Activated T-helper 1 cell treated with Interleukin-2 at 50 U/mL for 16 hours (primary cell): ENCODE measurements at places on chromosomes 11 and 22.

DNA sequence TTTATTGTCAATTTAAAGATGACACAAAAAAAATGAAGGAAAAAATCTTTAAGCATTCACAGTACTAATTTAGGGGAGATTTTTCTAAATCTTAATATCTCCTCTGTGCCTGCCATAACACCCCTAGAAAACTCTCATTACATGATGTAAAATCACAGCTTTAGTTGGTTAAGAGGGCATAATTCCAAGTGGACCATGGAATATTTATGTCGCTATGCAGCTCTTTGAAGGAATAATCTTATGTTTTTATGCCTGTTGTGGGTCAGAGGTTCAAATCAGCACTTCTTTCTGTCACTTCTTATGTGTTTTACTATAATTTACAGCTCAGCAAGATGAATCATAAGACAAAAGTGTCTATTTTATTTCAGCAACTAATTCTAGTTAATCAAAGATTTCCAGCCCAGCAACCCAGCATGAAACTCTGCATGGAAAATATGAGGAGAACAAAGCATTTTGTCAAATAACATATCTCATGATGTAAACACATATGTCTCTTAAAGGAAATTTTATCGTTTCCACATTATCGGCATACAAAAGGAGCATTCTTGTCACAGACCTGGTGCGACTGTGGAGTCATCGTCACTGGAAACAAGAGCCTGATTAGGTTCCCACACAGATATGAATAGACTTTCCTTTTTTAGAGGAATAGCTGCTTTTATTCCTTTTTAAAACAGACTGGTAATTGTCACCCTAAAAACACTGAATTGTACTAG is 274.8 kb downstream of the SOX6 start:
- no peak for DNase-seq

DNA sequence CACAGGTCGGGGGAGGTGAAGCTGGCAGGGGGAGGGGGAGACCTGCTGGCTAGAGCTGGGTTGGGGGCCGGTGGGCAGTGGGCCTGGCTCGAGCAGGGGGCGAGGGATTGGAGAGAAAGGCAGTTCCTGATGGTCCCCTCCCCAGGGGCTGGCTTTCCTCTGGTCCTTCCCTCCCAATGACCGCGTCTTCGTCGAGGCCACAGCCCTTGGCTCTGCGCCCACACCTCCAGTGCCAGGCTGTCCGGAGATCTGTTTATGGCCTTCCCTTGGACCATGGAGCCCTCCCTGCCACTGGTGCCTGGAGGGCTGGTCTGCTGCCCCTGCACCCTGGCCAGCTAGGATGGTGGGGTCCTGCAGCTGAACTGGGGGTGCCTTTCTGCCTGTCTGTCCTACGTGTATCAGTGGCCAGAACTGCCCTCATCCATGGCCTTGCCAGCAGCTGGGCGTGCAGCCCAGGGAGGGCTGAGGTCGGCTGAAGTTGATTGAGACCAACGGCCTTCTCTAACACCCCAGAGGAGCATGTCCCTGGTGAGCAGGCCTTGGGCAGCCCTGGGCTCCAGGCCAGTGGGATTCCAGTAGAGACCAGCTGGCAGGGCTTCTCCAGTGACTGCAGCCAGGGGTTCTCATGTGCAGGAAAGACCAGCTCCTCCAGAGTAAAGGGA is 12.3 kb downstream of the TANGO2 start:
- no peak for DNase-seq

GRCh38 chr11:27281740-27282590 is 81.0 kb downstream of the CCDC34 start:
- DNase-seq = no peak

GRCh38 chr11:118186346-118187107 is 10.1 kb upstream of the SCN2B start:
- DNase-seq = no peak

GRCh38 chr11:122685041-122685440 is 29.5 kb downstream of the UBASH3B start:
- DNase-seq = no peak
